Stimulated activated CD8-positive, alpha-beta memory T cell treated with anti-CD3 and anti-CD28 coated beads, Interleukin-15, amount 100 ng/mL, for 24 hours (primary cell): ENCODE measurements at places on chromosomes 4 and X.

GRCh38 chr4:14850455-14851097, 151.7 kb upstream of the CPEB2 start:
- no peak for DNase-seq

DNA sequence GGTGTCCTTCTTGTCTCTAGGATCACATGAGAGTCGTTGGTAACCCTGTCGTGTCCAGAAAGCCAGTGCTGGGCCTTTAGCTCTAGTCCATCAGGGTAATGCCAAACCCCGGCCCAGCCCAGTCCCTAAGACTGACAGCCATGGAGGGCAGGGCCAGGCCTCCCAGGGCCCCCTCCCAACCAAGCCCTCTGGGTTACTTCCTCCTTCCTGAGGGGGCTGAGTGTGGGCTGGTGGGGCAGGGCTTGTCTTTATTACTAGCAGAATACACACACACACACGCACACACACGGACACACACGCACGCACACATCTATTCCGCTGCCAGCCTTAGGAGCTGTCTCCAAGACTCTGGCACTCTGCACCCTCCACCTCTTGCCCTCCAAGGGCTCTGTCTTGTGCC, 35.6 kb upstream of the CDKN2AIP start:
- DNase-seq = no peak

DNA sequence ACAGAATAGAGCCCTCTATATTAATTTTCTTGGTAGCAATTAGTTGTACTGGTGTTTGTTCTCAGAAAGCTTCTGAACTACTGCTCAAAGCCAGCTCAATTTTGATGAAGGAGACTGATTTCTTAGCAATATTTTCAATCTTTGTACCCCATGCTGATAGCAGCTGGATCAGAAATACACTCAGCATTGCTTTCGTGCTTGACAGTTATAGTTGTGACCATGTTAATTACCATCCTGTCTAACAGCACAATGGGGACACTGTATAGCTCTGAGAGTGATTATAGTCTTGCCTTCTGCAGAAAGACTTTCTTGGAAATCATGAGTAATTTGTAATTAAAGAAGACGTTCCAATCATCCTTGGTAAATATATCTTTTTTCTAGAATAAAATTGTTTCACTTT, 79.7 kb upstream of the GNPDA2 start:
- DNase-seq = no peak

DNA sequence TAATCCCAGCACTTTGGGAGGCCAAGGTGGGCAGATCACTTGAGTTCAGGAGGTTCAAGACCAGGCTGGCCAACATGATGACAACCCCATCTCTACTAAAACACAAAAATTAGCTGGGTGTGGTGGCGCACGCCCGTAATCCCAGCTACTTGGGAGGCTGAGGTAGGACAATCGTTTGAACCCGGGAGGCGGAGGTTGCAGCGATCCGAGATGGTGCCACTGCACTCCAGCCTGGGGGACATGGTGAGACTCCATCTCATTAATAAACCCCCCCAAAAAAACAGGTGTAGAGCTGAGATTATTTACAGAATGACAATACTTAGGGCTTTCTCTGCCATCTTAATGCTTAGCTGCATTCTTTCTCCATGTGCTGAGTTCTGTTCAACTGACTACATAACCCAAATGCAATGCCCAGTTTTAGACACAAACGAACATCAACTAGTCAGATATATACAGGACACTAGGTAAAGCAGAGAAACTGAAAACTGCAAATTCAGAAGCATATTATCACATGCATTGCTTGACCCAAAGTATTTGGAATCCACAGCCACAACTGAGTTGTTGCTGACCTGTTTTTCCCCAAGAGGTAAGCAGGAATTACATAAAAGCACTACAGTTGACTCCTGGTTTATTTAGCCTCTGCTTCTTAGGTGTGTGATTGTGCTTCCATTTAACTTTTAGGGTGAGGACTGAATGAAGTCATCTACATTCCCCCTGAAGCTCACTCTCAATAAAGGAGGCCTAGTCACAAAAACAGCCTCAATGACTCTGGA, 12.1 kb downstream of the RBMX start:
- DNase-seq = no peak

- DNase-seq = no peak
These were observed 876.4 kb upstream of the SLIT2 start for GRCh38 chr4:19375136-19375804.

DNA sequence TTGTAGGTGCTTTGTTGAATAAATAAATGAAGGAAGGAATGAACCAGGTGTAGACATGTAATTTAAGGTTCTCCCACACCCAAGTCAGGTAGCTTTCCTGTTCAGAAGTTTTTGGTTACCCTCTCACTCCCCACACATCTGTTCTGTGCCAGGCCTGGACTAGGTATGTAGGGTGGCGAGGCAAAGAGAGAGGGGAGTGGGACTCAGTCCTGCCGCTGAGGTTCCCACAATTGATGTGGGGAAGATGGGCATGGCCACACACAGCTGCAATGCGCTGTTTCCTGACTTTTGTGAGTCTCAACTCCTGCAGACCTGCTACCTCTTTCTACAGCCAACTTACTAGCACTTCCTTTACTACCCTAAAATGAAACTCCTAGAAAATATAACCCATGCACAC, 88.9 kb downstream of the RTL5 start:
- DNase-seq = no peak

DNA sequence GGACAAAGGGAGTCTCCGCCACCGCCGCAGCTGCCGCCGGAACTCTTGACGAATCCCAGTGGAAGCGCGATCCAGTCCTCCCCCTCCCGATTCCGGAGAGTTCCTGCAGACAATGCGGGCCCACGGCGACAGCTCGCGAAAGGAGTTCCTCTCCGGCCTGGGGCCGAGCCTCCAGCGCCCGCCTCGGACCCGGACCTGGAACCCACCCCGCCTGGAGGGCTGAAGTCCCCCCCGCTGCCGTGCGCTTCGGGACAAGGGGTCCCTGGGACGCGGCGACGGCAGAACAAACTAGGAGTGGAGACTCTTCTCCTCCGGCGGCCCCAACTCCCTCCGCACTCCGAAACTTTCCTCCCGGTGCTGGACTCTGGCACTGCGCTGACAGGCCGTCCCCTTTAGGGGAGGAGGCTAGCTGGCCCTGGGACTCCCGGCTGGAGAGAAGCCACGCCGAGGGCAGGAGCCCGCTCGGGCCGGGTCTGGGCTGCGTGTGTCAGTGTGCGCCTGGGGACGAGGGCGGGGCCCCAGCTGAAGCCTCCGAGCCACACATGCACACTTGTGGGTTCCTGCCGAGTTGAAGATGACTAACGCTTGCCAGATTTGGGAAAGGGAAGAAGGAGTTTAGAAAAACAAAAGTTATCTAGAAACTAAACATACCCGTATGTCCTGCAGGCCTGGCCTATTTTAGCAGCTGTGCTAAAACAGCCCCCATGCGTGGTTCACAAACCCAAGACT, at the start of gene ANTXR2:
ANTXR2 (minus strand) TSS at position 486 of the 729 bp plus-strand sequence. CDS start 669 bp downstream, outside the sequence.
- DNase-seq = no peak

- no peak for DNase-seq
These were observed 152.0 kb upstream of the USP9X start for GRCh38 chrX:40933132-40933705.

DNA sequence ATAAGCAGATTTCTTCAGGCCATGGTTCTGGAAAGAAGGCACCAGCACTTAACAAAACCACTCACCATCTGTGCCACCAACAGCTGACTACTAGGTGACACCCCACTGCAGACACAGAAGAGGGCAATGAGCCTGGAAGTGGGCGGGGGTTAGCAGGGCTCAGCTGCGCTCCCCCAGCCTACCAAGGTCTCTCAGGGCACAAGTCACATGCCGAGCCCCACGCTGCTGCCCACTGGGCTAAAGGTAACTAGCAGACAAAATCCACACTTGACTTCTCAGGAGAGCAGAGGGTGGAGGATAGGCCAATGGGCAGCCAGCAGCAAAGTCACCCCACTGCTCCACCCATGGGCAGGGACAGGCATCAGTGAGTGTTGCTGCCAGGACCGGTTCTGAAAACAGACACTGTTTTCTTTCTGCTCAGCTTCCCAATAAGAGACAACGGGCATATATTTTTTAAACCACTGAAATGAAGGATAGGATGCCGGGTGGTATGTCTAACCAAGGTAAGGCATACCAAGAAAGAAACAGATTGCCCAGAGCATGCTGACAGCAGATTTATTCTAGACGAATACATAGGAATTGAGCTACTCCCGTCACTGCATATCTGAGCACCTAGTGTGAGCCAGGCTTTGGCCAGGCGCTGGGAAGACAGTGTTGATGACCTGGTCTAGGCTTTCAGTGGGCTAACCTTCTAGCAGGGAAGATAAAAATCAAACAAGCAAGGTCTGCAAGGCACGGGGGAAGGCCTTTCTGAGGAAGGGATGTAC, 20.1 kb downstream of the ACSL1 start:
- DNase-seq = no peak

- DNase-seq = no peak
These were observed 94.0 kb upstream of the DDIT4L start for GRCh38 chr4:100284129-100284880.
